ENCODE measurements at places on chromosomes 12 and 14. TPM values are rescaled to one million over a fixed set of nuclear protein-coding genes. Genes with fewer than 3 reads are reported as not detected.

DNA sequence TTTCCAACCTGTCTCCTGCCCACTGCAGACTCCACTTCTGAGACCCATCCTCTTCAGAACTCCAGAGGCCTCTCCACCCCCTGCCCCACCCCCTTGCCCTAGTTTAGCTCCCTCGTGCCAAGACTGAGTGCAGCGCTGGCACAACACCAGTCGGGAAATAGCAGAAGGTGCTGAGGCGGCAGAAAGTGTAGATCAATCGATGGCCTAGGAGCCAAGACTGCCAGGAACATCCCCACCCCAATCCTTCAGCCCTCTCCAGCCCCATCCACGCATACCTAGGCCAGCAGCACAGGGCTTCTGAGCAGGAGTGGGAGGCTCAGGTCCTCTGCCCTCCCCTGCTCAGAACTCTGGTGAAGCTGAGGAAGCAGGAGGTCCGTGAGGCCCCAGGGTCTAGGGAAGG lies 1.1 kb downstream of the CPNE6 start:
- H3K27me3 ChIP-seq, result no peaks in the 10 kb centered on the region
- H3K4me1 ChIP-seq, result peaks cover 22% of the 10 kb centered on the region
- no peak for DNase-seq
- no peak overlapping the region for H3K4me3 ChIP-seq
- H3K27ac ChIP-seq, result no peak overlapping the region

DNA sequence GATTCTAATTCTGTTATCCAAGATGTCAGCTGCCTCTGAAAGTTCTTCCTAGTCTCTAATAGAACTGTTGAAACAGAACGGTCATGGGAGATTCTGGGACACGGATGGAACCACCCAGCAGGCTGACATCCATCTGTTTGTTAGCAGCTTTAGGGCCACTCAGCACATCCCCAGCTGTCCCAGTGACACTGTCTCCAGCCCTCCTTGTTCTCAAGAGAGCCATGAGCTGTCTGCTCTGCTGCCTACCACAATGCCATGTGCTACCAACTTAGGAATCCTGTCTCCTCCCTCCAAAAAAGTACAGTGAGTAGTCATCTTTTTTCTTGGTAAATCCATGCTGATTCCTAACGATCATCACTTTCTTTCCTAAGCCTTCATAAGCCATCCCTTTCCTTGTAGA lies 130.5 kb downstream of the ZFP36L1 start:
- no peak for DNase-seq
- peaks cover 5% of the 10 kb centered on the region for H3K4me1 ChIP-seq
- H3K4me3 ChIP-seq, result no peak overlapping the region
- H3K36me3 ChIP-seq, result no peaks in the 10 kb centered on the region
- H3K27ac ChIP-seq, result no peak overlapping the region
- H3K27me3 ChIP-seq, result no peaks in the 10 kb centered on the region

GRCh38 chr12:1356285-1356684 lies 238.1 kb downstream of the FBXL14 start:
- H3K27me3 ChIP-seq, result no peaks in the 10 kb centered on the region
- no peak for DNase-seq
- H3K36me3 ChIP-seq, result no peaks in the 10 kb centered on the region
- no peaks in the 10 kb centered on the region for H3K4me1 ChIP-seq
- no peak overlapping the region for H3K4me3 ChIP-seq

- H3K4me1 ChIP-seq, result no peaks in the 10 kb centered on the region
- H3K4me3 ChIP-seq, result no peak overlapping the region
- no peak for DNase-seq
- no peaks in the 10 kb centered on the region for H3K27me3 ChIP-seq
Measured at GRCh38 chr14:21735639-21736307, 62.2 kb upstream of the OR4E1 start.

DNA sequence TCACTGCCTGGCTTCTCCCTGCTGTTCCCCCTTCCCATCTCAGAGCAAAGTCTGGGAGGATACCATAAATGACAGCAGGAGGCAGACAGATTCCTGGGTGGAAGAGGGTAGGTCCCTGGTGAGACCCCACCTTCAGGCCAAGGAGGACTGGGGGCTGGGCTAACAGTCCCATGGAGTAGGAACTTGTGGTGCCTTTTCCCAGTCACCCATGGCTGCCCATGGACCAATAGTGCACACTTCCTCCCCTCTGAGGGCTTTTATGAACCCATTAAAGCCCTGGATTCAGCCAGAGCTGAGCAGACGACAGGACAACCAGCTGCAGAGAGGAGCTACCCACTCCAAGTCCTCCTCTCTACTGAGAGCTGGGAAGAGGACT lies 36.6 kb upstream of the OR5AU1 start:
- peak overlapping the region; percentile 60 for H3K4me3 ChIP-seq
- no peak for DNase-seq
- peaks cover 9% of the 10 kb centered on the region for H3K27me3 ChIP-seq

DNA sequence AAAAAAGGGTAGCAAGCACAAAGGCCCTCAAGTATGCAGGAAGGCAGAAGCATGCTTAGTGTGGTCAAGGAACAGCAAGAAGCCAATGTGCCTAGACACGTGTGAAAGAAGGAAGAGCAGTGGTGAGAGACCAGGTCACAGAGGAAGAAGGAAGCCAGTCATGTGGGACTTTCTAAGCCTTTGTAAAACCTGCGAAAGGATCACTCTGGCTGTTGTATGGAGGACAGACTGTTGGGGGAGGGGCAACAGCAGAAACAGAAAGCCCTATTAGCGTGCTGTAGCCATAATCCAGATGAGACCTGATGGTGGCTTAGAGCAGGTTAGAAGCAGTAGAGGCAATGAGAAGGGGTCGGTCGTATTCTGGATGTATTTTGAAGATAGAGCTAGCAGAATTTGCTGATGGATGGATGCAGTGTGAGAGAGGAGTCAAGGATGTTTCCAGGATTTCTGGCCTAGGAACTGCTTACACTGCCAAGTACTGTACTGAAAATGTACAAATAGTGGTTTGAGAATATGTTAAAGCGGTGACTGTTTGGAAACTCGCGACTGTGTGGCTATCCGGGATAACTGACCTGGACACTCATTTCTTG lies 5.7 kb upstream of the MLF2 start:
- H3K4me1 ChIP-seq, result peaks cover 20% of the 10 kb centered on the region
- H3K27ac ChIP-seq, result no peak overlapping the region
- H3K27me3 ChIP-seq, result no peaks in the 10 kb centered on the region
- no peak overlapping the region for H3K4me3 ChIP-seq

CYP27B1 gene
- total RNA-seq, result 1.7 TPM

DNA sequence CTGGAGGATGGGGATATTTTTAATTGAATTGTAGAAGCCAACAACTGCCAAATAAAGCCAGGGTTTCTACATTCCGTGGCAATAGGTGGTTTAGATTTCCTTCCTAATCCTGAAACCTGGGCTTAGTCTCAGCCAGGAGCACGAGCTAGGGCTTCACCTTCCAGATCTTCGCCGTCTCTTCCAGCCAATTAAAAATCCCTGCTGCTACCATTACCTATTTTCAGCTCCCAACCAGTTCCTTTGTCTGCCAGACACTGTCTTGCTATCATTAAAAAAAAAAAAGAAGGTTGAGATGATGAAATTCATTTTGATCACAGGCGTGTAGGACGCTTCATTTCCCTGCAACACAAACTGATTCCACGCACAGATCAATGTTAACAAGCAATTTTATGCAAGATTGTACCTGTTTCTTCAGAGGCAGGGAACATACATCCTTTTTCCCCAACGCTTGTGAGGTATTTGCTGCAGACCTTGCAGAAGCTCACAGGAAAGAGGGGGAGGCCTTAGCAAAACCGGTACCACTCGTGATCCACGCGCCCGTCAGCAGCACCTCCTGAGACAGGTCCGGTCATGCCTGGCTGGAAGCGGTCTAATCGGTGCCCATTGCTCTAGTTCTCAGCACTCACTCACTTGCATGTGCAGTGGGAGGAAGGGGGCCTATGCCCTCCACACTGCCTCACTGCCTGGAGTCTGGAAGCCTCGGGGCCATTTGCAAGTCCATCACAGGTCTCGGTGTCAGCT lies 65.1 kb downstream of the SLC6A12 start:
- no peaks in the 10 kb centered on the region for H3K27me3 ChIP-seq
- DNase-seq, result no peak
- no peaks in the 10 kb centered on the region for H3K36me3 ChIP-seq
- H3K4me3 ChIP-seq, result no peak overlapping the region
- peaks cover 10% of the 10 kb centered on the region for H3K4me1 ChIP-seq

LIN7A gene
- total RNA-seq, result 0.49 TPM

DNA sequence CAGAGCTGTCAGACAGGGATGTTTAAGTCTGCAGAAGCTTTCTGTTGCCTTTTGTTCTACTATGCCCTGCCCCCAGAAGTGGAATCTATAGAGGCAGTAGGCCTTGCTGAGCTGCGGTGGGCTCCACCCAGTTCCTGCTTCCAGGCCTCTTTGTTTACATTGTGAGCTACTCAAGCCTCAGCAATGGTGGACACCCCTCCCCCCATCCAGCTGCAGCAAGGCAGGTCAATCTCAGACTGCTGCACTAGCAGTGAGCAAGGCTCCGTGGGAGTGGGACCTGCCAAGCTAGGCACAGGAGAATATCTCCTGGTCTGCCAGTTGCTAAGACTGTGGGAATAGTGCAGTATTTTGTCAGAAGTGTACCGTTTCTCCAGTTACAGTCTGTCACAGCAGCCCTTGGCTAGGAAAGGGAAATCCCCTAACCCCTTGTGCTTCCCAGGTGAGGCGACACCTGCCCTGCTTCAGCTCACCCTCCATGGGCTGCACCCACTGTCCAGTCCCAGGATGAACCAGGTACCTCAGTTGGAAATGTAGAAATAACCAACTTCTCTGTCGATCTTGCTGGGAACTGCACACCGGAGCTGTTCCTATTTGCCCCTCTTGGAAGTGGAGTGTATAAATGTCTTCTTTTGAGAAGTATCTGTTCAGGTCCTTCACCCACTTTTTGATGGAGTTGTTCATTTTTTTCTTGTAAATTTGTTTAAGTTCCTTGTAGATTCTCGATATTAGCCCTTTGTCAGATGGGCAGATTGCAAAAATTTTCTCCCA lies 213.5 kb upstream of the SLC38A2 start:
- H3K36me3 ChIP-seq, result no peaks in the 10 kb centered on the region
- peaks cover 4% of the 10 kb centered on the region for H3K4me1 ChIP-seq
- H3K27me3 ChIP-seq, result no peaks in the 10 kb centered on the region

BTBD7 gene
- 30.5 TPM for total RNA-seq

SLC25A21 gene
- 1.1 TPM for total RNA-seq

GRCh38 chr14:93086441-93087055 lies 29.2 kb downstream of the ITPK1 start:
- no peak for DNase-seq
- peaks cover 17% of the 10 kb centered on the region for H3K4me1 ChIP-seq
- H3K36me3 ChIP-seq, result no peaks in the 10 kb centered on the region
- no peak overlapping the region for H3K4me3 ChIP-seq
- H3K27me3 ChIP-seq, result no peaks in the 10 kb centered on the region

GRCh38 chr14:54102530-54102929 lies 145.9 kb upstream of the BMP4 start:
- H3K4me1 ChIP-seq, result no peaks in the 10 kb centered on the region
- no peaks in the 10 kb centered on the region for H3K27me3 ChIP-seq
- no peak for DNase-seq
- no peak overlapping the region for H3K27ac ChIP-seq
- H3K4me3 ChIP-seq, result no peak overlapping the region

DNA sequence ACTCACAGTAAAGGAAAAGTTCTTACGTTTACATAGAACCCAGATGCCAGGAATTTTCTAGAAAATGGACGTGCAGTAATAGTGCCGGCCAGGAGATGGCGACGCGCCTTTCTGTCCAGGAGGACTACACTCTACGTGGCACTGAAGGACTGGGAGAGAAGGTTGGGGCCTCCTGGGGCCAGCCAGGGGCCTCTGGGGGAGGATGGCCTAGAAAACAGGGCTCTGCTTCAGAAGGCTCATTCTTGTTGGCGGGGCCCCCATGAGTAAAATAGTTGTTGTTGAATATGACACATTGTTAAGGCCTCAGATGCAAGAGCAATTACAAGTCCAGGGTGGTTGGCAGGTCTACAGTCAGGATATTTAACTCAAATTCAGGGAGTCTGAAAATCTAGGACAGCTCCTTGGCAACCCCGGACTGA lies 120.1 kb upstream of the MAX start:
- H3K27ac ChIP-seq, result no peak overlapping the region
- H3K4me1 ChIP-seq, result peaks cover 5% of the 10 kb centered on the region

LMNTD1 gene
- not detected for total RNA-seq

GRCh38 chr14:34014936-34015335 lies 64.1 kb upstream of the EGLN3 start:
- DNase-seq, result no peak
- H3K36me3 ChIP-seq, result no peaks in the 10 kb centered on the region
- H3K4me3 ChIP-seq, result no peak overlapping the region
- H3K4me1 ChIP-seq, result no peaks in the 10 kb centered on the region

GRCh38 chr12:5493018-5493417 lies 61.1 kb downstream of the NTF3 start:
- no peaks in the 10 kb centered on the region for H3K27me3 ChIP-seq
- no peaks in the 10 kb centered on the region for H3K36me3 ChIP-seq
- no peak overlapping the region for H3K27ac ChIP-seq
- H3K4me3 ChIP-seq, result no peak overlapping the region
- no peak for DNase-seq

GRCh38 chr14:76115010-76115422 lies 36.7 kb upstream of the GPATCH2L start:
- H3K4me1 ChIP-seq, result no peaks in the 10 kb centered on the region
- H3K4me3 ChIP-seq, result no peak overlapping the region
- H3K36me3 ChIP-seq, result no peaks in the 10 kb centered on the region
- H3K27ac ChIP-seq, result no peak overlapping the region
- peaks cover 34% of the 10 kb centered on the region for H3K27me3 ChIP-seq
- DNase-seq, result no peak

DNA sequence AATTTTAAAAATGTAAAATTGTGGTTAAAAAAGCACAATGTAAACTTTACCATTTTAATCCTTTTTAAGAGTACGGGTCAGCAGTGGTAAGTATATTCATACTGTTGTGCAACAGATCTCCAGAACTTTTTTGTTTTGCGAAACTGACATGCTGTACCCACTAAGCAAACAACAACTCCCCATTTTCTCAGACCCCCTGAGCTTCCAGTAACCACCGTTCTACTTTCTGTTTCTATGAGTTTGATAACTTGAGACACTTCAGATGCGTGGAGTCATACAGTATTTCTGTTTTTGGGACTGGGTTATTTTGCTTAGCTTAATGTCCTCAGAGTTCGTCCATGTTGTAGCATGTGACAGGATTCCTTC lies 38.0 kb downstream of the CHST11 start:
- no peak for DNase-seq
- H3K4me3 ChIP-seq, result no peak overlapping the region
- no peaks in the 10 kb centered on the region for H3K27me3 ChIP-seq
- H3K36me3 ChIP-seq, result no peaks in the 10 kb centered on the region
- H3K4me1 ChIP-seq, result peaks cover 6% of the 10 kb centered on the region
- H3K27ac ChIP-seq, result no peak overlapping the region

All from esophagus squamous epithelium (tissue), 5 donors.